Endothelial cell (in vitro differentiated cells): ENCODE measurements at places on chromosomes 12 and 14. TPM values are rescaled to one million over a fixed set of nuclear protein-coding genes. Genes with fewer than 3 reads are reported as not detected.

DNA sequence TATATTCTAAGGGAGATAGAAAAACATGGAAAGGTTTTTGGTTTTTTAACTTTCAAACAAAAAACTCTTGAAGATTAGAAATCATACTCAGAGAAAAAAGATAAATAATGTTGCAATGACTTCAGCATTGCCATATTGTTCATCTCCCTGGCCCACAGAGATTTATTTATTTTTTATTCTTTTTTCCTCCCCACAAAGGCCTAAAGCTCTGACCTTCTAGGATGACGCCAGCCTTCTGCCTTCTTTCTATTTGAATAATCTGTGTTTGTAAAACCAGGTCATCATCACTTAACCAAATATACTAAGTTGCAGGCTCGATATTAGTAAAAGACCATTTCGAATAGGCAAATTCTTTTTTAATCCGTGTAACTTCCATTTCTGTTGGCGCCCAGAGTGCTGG lies 4.4 kb upstream of the DCP1B start:
- no peak for DNase-seq

DNA sequence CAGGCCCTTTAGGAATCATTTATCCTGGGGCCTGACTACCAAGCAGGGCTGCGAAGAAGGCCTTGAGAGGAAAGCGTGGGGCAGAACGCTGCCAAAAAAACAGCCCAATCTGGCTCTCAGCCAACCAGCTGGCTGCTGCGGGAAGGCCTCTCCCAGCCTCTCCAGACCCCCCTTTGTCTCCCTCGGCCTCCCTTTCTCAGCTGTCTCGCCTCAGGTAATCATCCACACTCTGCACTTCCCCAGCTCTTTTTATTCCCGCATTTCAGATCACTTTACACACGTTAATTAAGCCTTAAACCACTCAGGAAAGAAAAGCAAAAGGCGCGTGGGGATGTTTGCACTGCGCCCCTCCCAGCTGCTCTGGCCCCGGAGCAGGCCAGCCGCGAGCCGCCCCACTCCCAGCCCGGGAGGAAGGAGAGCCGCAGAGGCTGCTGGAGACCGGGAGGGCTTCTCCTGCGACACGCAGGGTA lies 208.2 kb upstream of the FOXN3 start:
- no peak for DNase-seq

Gene KRT78
- total RNA-seq, result not detected

- no peak for DNase-seq
Measured at GRCh38 chr14:104567141-104567956, 12.2 kb upstream of the C14orf180 start.

DNA sequence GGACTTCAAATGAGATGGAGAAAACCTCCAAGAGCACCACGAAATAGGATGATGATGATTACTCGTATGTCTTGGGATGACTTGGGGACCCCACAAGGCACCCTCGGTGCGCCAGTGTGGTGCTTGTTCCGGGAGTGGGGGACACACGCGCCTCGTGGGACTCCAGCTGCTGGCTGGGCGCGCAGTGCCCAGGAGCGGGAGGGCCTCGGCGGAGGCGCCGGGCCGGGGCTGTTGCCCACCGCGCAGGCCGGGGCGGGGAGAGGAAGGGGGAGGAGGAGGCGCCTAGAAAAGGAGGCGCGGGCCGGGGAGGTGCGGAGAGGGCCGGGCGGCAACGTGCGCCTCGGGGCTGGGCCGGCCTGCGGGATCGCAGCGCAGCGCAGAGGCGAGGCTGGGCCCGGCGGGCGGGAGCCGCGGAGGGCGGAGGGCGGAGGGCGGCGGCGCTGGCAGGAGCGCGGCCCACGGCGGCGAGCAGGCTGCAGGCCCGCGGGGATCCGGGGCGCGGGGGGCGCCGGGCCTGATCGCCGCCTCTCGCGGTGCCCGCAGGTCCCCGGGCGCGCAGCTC lies at the start of gene RFLNA:
Gene RFLNA, plus strand, starts transcription at position 314 of the 562 bp plus-strand sequence. CDS start 337 bp downstream, outside the sequence.
- DNase-seq, result peak; percentile 56

Gene ISM2
- total RNA-seq, result 0.21 TPM

DNA sequence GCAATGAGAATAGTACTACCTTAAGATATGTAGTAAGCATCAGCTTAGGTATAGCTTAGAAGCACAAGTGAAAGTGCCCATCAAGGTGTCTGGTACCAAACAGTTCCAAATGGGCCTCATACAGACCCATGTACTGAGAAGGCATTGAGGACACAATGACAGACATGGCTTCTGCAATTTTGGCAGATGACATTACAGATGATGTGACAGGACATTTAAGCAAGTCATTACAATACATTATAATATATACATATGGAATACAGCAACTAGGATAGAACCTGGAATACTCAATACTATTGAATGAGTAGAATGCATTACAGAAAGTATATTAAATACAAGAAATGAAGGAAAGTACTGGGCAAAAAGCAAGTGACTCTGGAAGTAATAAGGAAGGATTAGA lies 256.4 kb downstream of the GXYLT1 start:
- no peak for DNase-seq

- DNase-seq, result no peak
Measured at GRCh38 chr14:97888331-97888730, 1091.1 kb downstream of the VRK1 start.

Gene PMCH
- not detected for total RNA-seq

Gene LRIG3
- 103 TPM for total RNA-seq

Gene PLEKHH1
- total RNA-seq, result 9.5 TPM

DNA sequence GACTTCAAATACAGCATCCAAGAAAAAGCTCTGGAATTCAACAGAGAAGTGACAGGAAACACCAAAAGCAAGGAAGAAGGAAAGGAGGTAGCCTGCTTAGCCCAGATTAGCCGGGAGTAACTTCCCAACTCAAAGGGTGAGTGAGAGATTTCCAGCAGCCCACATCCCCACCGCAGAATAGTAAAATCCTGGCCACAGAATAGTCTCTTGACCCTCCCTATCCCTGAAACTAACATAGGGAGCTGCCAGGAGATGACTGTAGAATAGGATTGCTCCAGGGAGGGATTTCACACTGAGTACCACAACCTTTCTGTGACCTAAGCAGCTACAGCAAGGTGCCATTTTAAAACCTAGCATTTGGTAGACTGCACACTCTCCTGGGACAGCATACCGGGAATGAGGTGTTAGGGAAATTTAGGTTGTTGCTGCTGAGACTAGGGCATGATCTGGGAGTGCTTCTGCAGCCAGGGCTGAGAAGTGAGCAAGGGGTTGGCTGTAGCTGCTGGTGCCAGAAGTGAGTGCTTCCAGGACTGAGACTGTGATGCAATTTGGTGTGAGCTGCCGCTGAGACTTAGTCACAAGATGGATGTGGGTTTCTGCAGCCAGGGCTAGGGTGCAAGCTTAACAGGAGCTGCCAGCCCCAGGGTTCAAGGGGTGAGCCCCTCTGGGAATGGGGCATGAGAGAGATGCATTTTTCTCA lies 66.0 kb downstream of the TMTC3 start:
- no peak for DNase-seq

- peak; percentile 37 for DNase-seq
Measured at GRCh38 chr12:108802101-108802961, 55.1 kb downstream of the SSH1 start.

DNA sequence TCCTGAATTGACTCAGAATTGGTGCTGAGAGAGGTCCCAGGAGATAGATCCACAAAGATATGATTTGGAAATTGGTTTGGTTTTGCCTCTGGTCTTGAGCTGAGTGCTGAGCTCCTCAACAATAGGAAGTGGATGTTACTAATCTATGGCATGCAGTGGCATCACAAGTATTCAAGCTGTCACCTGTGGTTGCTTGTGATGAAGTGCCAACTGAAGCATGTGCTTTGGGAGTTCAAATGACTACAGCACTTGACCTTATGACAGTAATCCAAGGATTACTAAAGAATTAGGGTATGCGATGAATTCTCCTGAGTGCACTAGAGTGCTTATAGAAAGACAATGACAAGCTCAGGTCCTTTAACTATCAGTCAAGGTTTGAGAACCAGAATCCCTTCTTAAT lies 406.2 kb downstream of the NOVA1 start:
- no peak for DNase-seq

GRCh38 chr12:1747609-1748008 lies 56.7 kb downstream of the ADIPOR2 start:
- no peak for DNase-seq

Gene SLC6A15
- total RNA-seq, result 5.3 TPM

- DNase-seq, result no peak
Measured at GRCh38 chr12:63911341-63911740, 66.8 kb downstream of the SRGAP1 start.

DNA sequence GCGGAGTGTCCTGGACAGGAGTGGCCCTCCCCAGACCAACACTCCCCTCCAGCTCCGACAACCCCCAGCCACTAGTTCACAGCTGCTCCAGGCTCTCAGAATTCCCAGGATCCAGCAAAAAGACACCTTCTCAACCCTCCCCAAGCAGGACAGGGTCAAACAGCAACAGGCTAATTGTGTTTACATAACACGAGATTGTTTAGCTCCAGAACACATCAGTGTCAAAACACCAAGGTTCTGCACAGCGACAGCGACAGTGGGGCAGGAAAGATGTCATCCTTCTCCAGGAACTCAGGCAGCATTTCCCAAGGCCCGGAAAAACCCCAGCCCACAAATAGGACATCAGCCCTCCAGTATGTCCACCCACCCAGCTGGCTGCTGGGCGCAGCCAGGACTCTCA lies 16.5 kb downstream of the ITPK1 start:
- no peak for DNase-seq

GRCh38 chr12:131815131-131815530 lies 13.1 kb upstream of the MMP17 start:
- DNase-seq, result no peak

GRCh38 chr14:65159281-65160062 lies 57.2 kb upstream of the MAX start:
- DNase-seq, result no peak

DNA sequence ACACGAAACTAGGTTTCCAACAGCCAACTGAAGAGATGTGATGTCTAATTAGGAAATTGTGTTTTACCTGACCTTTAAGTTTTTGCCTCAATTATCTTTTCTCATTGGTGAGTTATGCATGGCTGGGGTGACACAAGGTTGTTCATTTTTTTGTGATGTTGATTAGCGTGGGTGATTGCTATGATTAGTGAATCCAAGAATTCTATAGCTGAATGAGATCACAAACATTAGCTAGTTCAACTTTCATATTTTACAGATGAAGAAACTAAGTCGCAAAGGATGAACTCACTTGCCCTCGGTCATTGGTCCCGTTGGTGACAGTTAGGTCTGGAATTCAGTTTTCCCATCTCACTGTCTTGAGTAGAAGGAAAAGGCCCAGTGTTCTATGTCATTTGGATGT lies 32.6 kb upstream of the LMNTD1 start:
- no peak for DNase-seq

GRCh38 chr14:90693413-90693812 lies 122.8 kb downstream of the TTC7B start:
- DNase-seq, result no peak

DNA sequence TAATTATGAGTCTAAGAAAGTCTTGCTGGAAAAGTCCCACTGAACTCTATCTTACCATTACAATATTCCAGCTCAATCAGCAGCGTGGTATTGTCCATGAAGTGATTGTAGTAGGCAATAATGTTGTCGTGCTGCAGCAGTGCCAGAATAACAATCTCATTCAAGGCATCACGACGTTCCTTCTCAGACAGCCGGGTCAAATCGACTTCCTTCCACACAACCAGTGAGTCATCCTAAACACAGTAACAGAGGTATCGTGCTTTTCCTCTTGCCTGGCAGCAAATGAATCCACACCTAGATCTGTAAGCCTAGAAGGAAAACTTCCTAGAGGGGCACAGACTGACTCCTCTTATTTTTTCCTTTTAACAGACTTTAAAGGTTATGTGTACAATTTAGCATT lies 2.9 kb downstream of the NEK9 start:
- DNase-seq, result peak; percentile 22

DNA sequence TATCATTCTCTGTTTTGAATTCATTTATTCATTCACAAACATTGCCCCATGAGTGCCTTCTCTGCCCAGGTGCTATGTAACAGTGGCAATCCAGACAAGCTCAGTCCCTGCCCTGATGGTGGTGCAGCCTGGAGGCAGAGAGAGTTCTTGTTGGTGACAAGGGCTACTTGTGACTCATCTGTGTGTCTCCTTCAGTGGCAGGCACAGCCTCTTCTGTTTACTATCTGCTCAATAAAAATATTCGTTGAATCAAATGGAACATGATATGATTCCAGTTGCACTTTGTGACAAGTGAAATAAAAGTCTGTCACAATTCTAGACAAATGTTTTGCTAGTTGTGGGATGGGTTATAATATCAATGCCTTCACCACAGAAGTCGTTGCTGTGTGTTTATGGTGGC lies 20.6 kb upstream of the CPM start:
- DNase-seq, result no peak

DNA sequence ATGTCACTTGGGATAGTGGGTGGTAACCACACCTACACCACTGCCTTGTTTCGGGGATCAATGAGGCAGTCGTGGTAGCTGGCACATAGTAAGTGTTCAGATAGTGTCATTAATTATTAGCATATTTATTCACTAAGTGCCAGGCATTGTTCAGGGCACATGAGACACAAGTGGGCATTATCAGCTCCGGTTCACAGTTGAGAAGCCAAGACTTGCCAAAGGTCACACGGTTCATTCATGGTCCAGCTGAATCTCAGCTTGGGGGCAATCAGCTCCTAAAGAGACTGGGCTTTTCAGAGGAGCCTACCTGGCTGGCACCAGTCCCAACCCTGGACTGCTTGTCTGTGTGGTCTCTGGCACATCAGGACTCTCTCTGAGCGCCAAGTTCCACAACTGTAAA lies 121.3 kb downstream of the PTPN11 start:
- no peak for DNase-seq

- no peak for DNase-seq
Measured at GRCh38 chr12:113369391-113369985, 11.1 kb downstream of the PLBD2 start.

GRCh38 chr14:104555430-104556255 lies 23.9 kb upstream of the C14orf180 start:
- DNase-seq, result no peak

DNA sequence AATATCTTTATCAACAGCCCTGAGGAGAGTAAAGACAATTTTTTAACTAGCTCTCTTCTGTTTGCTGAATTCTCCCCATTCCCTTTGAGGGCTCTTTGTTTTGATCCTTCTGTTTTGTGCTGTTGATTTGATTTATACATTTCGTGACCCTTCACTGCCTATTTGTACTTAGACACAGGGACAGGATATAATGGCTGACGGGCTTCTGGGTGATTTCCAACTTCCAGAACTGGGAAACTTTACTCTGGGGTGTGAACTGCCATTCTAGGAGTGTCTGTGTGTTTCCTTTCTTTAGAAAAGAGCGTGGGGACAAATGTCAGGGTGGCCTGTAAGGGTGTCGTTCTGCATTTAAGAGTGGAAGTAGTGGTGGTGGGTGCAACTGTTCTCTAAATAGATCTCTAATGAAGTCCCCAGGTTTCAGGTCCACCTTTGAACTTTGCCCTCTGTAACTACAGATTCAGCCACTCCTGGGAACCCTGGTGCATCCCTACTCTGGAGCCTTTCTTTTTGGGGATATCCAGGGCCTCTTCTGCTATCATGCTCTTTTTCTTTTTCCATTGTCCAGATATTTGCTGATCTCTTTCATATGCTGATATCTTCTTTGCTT lies 22.3 kb upstream of the SSPN start:
- DNase-seq, result no peak

Gene SLC7A7
- 15.0 TPM for total RNA-seq

- no peak for DNase-seq
Measured at GRCh38 chr12:120474616-120474960, 5.0 kb upstream of the SRSF9 start.

Gene PAX9
- not detected for total RNA-seq

Gene CIDEB
- total RNA-seq, result 0.82 TPM

Gene SLC8A3
- 0.13 TPM for total RNA-seq
